ENCODE measurements at places on chromosomes 6 and 20. TPM values are rescaled to one million over a fixed set of nuclear protein-coding genes. Genes with fewer than 3 reads are reported as not detected.

DNA sequence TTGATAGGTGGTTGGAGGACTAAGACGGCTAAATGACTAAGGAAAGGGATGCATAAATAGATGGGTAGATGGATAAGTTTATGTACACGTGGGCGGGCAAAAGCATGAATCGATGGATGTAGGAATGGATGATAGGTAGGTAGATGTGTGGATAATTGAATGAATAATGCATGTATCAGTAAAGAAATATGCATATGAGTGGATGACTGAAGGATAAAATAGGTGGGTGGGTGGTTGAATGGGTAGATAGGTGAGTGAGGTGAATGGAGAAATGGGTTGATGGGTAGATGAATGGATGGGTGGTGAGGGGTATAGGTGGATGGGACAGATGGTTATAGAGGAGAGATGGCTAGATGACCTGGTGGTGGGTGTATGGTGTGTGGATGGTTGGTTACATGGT is 20.2 kb downstream of the SLC12A5 start:
- DNase-seq = no peak

- DNase-seq = no peak
These were observed 23.8 kb downstream of the IYD start for GRCh38 chr6:150392452-150393220.

The SAPCD1 gene
- 2.8 TPM for total RNA-seq

GRCh38 chr20:44215125-44215524 is 4.6 kb upstream of the OSER1 start:
- DNase-seq = peak; percentile 71

DNA sequence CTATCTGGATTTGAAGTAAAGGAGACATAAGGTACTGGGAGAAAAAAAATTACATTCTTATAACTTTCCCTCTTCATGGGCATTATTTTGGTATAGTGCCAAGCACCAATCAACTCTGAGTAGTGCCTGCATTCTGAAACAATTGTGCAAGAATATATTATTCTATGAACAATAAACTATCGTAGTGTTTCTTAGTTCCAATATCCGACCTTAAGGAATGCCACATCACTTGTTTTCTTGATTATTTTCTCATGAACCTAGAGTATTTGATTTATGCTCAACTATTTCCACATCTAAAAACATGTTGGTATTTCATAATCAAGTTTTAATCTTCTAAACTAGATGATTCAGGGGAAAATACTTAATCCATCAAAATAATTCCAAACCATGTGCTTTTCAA is 294.4 kb upstream of the TBX18 start:
- DNase-seq = no peak

- DNase-seq = no peak
These were observed 174.2 kb downstream of the DLL1 start for GRCh38 chr6:170116636-170117035.

DNA sequence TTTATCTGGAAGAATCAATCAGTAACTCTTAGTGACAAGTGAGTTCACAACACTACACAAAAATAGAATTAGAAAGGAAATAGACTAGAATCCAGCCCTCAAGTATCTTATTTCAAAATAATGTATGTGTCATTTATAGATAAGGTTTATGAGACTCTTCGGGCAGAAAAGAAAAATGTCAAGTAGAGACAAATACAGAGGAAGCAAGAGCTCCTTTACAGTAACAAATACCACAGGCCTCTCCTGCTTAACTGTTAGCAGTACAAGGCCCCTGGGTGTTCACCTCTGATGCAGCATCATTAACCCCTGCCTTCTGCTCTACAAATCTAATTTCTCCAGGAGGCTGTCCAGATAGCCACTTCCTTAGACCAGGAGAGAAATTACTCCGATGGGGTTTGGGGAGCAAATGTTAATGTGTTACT is 76.7 kb downstream of the UBE3D start:
- DNase-seq = no peak

DNA sequence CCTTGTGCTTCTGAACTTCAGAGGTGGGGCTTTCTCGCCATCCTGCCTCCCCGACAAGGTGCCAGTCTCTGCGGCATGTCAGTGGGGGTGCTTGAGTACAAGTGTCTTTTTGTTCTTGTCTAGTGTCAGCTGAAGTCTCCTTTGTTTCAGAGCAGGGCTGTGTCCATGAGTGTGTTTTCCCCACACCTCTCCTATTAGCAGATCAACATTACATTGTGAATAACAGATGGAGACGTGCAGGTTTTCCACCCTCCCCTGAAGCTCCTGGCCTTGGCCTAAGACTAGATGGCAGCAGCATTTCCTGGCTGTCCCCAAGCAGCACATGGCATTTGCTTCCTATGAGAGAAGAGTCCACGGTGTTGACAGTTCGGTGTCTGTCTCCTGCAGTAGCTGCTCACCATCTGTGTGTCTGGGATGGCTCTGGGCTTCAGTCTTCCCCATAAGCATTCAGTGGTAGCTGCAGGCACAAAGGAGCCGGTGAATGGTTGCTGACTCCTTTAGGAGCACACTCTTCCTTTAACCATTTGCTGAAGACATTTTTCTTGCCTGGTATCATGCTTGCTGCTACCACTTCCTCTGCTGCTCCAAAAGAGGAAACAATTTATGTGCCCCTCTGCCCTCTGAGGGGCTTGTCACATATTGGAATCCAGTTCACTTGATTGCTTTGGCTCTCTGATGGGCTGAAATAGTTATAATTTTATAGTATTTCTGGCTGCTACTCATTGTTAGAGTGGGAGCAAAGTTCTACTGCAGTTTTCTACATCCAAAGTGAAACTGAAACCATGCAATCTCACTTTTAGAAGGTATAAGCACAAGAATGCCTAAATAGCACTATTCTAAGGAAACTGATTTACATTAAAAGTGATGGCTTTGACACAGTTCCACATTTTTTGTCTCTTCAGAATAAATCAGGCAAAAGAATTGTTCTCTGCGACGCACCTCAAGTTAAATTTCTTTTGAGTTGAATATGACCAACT is 913.0 kb downstream of the C6orf118 start:
- DNase-seq = no peak

The GTSF1L gene
- total RNA-seq = not detected

The C6orf163 gene
- 1.4 TPM for total RNA-seq

- no peak for DNase-seq
These were observed 6.5 kb downstream of the MBOAT1 start for GRCh38 chr6:20205722-20206161.

- DNase-seq = no peak
These were observed 739 bp downstream of the CTSZ start for GRCh38 chr20:59006167-59006863.

GRCh38 chr6:97450087-97450486 is 167.1 kb upstream of the MMS22L start:
- DNase-seq = no peak

GRCh38 chr6:118401325-118401975 is 146.6 kb upstream of the PLN start:
- no peak for DNase-seq

DNA sequence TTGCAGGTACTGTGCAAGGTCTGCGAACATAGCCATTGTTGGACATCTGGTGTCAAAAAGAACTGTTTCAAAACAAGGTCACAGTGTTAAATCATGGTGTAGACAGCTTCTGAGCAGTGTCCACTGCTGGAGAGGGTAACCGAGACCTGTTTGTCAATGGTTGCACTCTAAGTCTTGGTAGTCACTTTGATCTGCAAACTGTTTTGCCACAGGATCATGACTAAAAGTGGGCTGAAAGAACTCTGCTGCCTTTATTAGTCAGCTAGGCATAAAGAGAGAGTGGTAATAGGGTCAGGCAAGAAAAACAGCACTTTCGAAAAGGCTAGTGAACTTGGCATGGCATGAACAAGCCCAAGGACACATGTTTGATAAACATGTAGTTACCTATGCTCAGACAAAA is 552.3 kb upstream of the CITED2 start:
- no peak for DNase-seq

DNA sequence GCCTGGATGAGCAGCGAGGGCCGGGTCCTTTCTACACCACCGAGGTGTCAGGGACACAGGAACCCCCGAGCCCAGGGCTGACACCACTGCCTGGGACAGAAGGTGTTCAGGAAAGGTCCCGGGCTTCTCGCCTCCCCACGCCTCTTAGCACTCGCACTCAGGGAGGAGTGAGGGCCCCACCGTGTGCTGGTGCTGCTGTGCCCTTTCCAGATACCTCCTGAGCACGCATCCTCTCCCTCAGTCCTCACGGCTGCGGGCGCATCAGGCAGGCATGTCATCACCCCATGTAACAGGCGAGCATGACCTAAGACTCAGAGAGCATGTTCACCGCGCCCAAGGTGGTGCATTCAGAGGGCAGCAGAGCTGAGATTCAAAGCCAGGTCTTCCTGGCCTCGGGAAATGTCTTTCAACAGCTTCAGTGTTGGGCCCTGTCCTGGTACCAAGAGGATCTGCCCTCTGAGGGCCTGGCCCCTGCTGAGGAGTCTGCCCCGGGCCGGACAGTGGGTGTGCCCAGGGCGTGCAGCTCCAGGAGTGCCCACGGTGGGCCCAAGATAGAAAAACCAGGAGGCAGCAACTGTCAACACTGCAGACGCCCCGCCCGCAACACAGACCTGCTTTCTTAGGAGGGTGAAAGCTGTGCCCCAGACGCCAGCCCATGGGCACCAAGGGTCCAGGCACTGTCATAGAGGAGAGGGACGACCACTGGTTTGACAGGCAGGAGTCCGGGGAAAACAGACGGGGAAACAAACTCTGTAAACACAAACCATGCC is 29.2 kb downstream of the TGM2 start:
- DNase-seq = no peak

- DNase-seq = no peak
These were observed 17.4 kb downstream of the RSPH4A start for GRCh38 chr6:116633685-116634084.

The SPTLC3 gene
- 0.59 TPM for total RNA-seq

DNA sequence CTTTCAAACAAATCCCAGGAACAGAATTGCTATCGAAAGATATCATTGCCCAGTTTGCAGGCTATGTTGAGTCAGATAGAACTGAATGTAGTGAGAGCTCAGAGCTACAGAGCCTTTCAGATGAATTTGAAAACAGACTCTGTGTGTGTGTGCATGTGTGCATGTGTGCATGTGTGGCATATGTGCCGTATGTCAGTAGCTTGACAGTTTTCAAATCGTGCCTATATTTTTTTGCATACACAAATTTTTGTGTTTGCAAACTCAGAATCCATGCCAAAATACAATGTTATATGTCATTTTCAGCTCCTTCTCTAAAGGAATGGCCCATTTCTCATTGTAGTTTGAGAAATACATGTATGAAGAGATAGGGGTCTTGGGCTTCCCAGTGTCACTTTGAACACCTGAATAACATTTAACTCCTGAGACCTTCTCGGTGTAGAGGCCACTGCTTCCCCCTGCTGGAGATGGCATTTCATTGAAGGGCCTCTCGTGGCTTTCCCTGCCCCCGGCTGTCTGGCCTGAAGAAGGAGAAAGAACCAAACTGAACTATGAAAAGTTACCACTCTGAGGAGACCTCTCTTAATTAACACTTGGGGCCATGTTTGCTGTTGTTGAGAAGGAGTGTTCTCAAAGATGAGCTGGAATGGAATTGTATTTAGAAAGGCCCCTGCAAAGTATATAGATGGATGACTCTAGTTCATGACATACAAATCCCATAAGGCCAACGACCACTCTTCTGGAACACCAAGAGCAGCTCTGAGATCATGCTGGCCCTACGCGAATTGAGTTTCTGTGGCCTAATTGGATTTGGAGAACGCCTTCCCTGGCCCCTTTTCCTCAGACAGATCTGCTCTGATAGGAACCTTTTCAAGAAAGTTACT is 58.7 kb downstream of the VAPB start:
- DNase-seq = peak; percentile 72

DNA sequence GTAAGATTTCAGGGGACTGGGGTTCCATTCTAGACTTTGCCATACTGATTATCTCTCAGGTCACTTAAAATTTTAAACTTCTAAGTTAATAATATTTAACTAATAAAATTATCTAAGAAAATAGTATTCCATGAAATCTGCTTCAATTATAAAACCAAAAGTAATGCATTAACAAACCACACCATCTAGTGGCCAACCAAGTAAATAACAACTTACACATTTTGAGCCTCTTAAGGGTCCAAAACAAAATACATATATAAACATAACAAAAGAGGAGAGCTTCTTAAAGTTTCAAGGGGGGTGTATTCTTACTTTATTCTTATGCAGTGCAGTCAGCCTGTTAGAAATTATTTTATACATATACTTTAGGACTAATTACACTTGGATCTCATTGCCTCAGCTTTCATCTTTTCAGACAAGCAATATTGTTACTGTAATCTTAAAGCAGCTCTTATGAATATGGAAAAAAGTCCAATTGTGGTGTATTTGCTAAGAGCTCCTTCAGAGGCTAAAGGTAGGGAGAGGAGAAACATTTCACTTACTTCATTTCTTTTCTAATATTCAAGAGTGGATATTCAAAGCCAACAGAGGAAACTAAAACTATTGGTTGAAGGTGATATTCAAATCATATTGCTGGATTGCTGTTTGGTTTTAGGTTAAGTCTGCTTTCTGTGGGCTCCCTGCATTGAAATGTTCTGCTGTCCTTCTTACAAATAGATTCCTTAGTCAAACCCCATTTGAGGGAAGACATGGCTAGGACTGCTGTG is 199.7 kb upstream of the SIM1 start:
- no peak for DNase-seq

The MAD2L1BP gene
- total RNA-seq = 39.2 TPM

DNA sequence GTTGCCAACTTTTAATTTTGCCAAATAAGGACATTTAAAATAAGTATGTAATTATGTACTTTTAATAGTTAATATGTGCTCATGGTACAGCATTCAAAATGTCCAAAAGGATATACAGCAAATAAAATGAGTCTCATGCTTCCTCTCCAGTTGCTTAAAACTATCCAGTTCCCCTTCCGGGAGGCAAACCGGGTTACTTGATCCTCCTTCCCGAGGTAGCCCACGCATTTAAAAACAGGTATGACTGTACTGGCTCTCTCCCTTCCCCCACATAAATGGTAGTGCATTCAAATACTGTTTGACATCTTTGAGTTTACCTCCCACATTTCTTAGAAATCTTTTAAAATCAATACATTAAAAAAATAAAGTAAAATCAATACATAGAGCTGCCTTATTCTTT is 66.4 kb downstream of the PHF20 start:
- no peak for DNase-seq

DNA sequence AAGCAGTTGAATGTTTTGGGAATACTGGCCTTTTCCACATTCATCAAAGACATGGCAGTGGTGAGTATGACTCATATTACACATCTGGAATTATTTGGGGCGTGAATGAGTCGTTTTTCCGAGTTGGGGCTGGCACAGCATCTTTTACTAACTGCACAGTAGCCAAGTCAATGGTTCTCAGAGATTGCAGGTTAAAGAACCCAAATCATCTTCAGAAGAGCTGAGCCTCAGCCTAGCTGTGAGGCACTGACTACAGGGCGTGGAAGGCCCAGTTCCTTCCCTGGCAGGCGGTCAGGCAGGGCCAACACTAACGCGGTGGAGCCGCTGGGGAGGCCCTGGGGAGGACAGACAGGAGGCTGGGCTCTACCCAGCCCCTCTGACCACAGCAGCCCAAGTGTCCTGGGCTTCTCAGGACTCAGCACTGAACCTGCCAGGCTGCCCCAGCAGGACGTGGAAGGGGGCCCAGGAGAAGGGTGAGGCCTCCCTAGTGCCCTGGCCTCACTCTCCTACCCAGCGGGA is 20.1 kb upstream of the HELZ2 start:
- no peak for DNase-seq

The PPP1R16B gene
- 91.1 TPM for total RNA-seq
